ENCODE measurements at places on chromosomes 2 and 18. TPM values are rescaled to one million over a fixed set of nuclear protein-coding genes. Genes with fewer than 3 reads are reported as not detected.

GRCh38 chr18:33928231-33928630, 296.5 kb downstream of the NOL4 start:
- no peak for DNase-seq
- no peak overlapping the region for H3K4me3 ChIP-seq
- H3K27me3 ChIP-seq: no peaks in the 10 kb centered on the region
- H3K36me3 ChIP-seq: no peaks in the 10 kb centered on the region
- no peaks in the 10 kb centered on the region for H3K4me1 ChIP-seq

GRCh38 chr2:75003773-75004172, 45.3 kb downstream of the POLE4 start:
- no peak overlapping the region for H3K27ac ChIP-seq
- no peaks in the 10 kb centered on the region for H3K4me1 ChIP-seq
- H3K4me3 ChIP-seq: no peak overlapping the region
- no peak for DNase-seq
- H3K36me3 ChIP-seq: no peaks in the 10 kb centered on the region
- H3K27me3 ChIP-seq: no peaks in the 10 kb centered on the region

GRCh38 chr2:239245107-239245506, 155.7 kb downstream of the HDAC4 start:
- no peak for DNase-seq
- H3K4me3 ChIP-seq: no peak overlapping the region
- H3K36me3 ChIP-seq: no peaks in the 10 kb centered on the region
- no peak overlapping the region for H3K27ac ChIP-seq

GRCh38 chr2:129906861-129907235, 72.6 kb upstream of the RAB6C start:
- H3K27me3 ChIP-seq: no peaks in the 10 kb centered on the region
- no peak overlapping the region for H3K27ac ChIP-seq
- no peak for DNase-seq
- H3K4me1 ChIP-seq: no peaks in the 10 kb centered on the region
- no peaks in the 10 kb centered on the region for H3K36me3 ChIP-seq

GRCh38 chr2:122168799-122169198, 413.3 kb downstream of the TSN start:
- H3K27me3 ChIP-seq: no peaks in the 10 kb centered on the region
- H3K4me1 ChIP-seq: no peaks in the 10 kb centered on the region
- no peak for DNase-seq

GRCh38 chr18:23151414-23152099, 16.3 kb downstream of the CABLES1 start:
- peaks cover 13% of the 10 kb centered on the region for H3K4me1 ChIP-seq
- no peak overlapping the region for H3K27ac ChIP-seq
- no peak overlapping the region for H3K4me3 ChIP-seq
- H3K27me3 ChIP-seq: no peaks in the 10 kb centered on the region
- no peaks in the 10 kb centered on the region for H3K36me3 ChIP-seq
- no peak for DNase-seq

- H3K4me3 ChIP-seq: no peak overlapping the region
- no peaks in the 10 kb centered on the region for H3K4me1 ChIP-seq
- H3K27me3 ChIP-seq: no peaks in the 10 kb centered on the region
- H3K27ac ChIP-seq: no peak overlapping the region
- no peaks in the 10 kb centered on the region for H3K36me3 ChIP-seq
- no peak for DNase-seq
Observed at GRCh38 chr2:49515996-49516782, 361.9 kb upstream of the FSHR start.

DNA sequence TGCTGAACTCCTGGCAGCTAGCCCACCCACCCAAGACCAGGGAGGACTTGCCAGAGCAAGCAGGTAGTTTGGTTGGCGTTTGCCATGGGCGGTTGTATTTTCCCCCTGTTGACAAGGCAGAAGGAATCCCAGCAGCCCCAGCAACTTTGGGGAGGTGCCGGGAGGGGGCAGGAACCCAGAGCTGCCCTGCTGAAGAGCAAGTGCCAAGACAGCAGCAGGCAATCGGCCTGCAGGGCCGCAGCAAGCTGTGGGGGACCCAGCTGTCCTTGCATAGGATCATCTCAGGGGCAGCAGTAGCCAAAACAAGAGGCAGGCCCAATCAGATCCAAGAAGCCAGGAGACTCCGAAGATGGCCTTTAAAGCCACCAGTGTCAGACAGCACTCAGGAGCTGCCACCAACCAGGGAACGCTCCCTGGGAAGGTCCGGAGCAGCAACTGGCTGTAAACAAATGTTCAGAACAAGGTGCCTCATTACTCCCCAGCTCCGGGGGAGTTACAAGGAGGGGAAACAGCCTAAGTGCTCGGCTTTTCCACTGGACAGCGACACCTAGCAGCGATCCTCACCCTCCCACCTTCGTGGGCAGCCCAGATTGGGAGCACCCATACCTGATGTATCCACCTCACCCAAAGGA, 2.1 kb downstream of the ST8SIA5 start:
- no peak overlapping the region for H3K27ac ChIP-seq
- H3K27me3 ChIP-seq: peaks cover 56% of the 10 kb centered on the region
- no peak overlapping the region for H3K4me3 ChIP-seq
- DNase-seq: no peak
- H3K4me1 ChIP-seq: peaks cover 22% of the 10 kb centered on the region
- no peaks in the 10 kb centered on the region for H3K36me3 ChIP-seq

DNA sequence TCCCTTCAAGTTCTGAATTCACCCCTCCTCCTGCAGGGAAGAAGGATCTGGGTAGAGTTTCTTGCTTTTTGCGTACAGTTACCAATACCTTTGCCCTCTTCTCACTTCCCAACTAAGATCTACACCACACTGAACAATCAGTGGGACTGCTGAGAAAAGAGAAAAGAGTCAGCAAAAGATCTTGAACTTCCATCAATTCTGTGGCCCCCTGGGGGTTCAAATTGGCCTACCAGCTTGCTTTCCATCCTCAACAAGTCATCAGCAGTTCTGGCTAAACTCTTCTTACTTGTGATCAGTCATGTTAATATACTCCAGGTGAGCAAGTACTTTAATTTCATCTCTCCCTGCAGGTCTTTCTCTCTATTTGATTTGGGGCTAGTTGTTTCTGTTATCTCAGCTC, 739.3 kb upstream of the LRRTM4 start:
- no peak for DNase-seq
- H3K27me3 ChIP-seq: no peaks in the 10 kb centered on the region
- no peaks in the 10 kb centered on the region for H3K4me1 ChIP-seq
- no peaks in the 10 kb centered on the region for H3K36me3 ChIP-seq
- H3K27ac ChIP-seq: no peak overlapping the region

DNA sequence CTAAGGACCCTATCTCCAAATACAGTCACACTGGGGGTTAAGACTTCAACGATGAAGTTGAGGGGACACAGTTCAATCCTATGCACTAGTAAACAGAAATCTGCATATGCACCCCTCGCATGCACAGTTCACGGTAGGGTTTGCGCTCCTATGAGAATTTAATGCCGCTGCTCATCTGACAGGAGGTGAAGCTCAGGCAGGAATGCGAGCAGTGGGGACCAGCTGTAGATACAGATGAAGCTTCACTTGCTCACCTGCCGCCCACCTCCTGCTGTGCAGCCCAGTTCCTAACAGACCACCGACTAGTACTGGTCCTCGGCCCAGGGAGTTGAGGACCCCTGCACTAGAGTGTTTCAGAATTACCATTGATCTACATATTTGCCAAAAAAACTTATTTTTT, 40.0 kb upstream of the FAHD2A start:
- H3K27ac ChIP-seq: no peak overlapping the region
- H3K4me1 ChIP-seq: no peaks in the 10 kb centered on the region
- peak; percentile 6 for DNase-seq
- no peak overlapping the region for H3K4me3 ChIP-seq

DNA sequence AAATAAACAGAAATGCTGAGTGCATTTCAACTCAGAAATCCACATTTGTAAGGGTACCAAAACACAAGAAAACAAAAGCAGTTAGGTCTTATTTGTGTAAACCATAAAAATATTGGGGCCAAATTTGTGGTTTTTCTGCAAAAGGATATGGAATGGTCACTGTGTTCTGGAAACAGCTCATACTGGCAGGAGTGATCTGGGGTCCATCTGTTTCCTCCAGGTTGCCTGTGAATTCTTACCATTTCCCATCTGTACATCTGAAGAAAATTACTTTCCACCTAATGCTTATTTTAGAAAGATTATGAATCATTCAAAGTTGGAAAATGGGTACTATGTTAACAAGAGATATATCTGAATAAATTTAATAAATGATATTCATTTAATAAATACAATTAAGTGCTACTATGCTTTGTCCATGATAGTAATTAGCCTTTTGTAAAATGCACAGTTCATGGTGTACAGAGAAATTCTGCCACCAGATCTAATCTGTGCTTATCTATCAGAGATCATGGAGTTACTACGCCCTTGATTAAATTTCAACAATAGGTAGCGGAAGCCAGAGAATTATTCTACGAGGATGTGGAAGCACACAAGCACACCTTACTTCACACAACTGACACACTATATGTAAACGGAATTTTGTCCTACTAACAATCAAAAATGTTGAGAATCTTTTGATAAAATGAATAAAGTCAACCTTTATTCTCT, 10.9 kb downstream of the ALS2 start:
- peaks cover 18% of the 10 kb centered on the region for H3K36me3 ChIP-seq
- no peak for DNase-seq
- no peaks in the 10 kb centered on the region for H3K4me1 ChIP-seq
- H3K4me3 ChIP-seq: no peak overlapping the region
- no peak overlapping the region for H3K27ac ChIP-seq
- no peaks in the 10 kb centered on the region for H3K27me3 ChIP-seq

DNA sequence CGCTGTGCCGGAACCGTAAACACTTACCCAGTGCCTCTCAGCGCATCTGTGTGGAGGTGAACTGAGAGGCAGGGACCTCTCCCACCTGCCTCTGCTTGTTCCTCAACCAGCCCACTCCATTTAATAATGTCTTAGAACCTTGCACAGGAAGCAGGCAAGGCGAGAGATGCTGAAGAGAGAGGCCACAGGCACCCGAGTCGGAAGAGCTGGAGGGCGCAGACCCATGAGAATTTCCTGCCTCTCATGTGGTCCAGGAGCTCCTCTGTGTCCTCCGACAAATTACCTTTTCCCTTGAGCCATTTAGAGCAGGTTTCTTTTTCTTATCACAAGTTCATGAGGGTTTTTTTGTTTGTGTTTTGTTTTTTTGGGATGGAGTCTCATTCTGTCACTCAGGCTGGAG, 4.9 kb upstream of the RFX8 start:
- no peak overlapping the region for H3K4me3 ChIP-seq
- no peak overlapping the region for H3K27ac ChIP-seq
- no peaks in the 10 kb centered on the region for H3K4me1 ChIP-seq
- H3K36me3 ChIP-seq: no peaks in the 10 kb centered on the region
- peaks cover 10% of the 10 kb centered on the region for H3K27me3 ChIP-seq
- DNase-seq: no peak

DNA sequence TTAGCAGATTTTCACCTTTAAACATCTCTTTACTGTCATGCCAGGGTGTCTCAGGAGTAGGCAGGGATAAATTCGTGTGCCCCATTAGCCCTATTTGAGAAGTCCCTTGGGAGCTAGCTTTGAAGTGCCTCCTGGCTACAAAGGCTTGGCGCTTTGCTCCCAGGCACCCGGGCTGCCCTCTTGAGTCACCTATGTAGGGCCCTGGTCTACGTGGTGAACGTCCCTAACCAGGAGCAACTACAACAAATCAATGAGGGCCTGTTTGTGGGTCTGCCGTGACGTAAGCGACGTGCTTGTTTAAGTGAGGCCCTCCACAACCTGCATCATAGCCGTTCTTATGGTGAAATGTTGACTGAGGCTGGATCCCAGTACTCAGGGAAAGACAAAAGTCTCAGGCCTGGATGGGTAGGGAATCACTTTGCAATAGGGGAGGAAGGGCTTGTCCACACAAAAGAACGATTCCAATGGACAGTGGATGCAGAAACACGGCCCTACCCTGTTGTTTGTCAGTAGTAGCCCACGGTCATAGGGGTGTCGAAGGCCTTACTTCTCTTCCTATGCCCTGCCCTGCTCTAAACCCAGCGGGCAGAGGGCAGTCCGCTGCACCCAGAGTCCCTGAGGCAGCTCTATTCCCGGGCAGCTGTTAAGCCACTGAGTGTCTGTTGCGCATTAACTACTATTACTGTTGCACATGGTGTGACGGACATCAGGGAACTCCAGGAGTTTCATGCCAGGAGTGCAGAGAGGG, 93.9 kb downstream of the INHBB start:
- no peak overlapping the region for H3K27ac ChIP-seq
- H3K27me3 ChIP-seq: peaks cover 42% of the 10 kb centered on the region
- peaks cover 13% of the 10 kb centered on the region for H3K4me1 ChIP-seq
- DNase-seq: no peak

DNA sequence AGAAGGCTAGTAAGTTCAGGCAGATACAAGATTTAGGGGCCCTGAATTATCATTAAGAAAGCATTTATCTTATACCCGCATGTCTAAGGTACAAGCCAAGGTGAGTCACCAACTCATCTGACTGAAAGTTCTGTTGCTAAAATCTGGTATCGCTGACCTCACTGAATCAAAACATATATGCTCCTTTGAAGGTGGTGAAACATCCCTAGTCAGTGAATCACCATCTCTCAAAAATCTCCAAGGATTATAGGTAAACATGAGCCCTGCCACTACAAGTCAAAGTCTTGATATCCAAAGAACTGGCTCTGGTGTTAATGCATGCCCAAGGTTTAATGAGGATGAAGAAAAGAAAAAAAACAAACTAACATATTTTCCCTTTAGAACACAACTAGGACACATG, 43.5 kb downstream of the IRS1 start:
- H3K27me3 ChIP-seq: no peaks in the 10 kb centered on the region
- no peak for DNase-seq
- H3K36me3 ChIP-seq: no peaks in the 10 kb centered on the region
- peaks cover 19% of the 10 kb centered on the region for H3K4me1 ChIP-seq
- H3K4me3 ChIP-seq: no peak overlapping the region
- no peak overlapping the region for H3K27ac ChIP-seq

DNA sequence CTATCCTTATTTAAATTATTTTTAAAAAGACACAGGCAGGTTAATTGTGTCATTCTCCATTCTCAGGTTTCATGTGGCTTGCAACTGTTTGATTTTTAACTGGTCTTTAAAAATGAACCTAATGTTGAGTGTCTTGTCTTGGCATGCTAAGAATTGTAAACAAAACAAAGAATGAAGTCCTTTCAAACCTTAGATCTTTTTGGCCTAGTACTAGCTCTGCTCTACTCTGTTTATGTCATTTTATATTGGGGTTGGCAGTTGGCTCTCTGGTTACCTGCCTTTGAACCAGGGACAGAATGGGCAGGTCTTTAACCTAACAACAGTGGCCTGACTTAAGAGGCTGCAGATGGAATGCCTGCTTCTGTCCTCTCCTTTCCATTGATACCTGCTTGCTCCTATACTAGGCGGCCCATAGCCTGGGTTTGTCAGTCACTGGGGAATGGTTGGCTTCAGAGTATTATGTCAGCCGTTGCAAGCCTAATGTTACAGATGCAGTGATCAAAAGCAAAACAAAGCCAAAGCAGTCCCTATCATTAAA, 85.5 kb downstream of the MTA3 start:
- peaks cover 8% of the 10 kb centered on the region for H3K36me3 ChIP-seq
- H3K27me3 ChIP-seq: no peaks in the 10 kb centered on the region
- peaks cover 11% of the 10 kb centered on the region for H3K4me1 ChIP-seq
- no peak overlapping the region for H3K27ac ChIP-seq

GRCh38 chr2:151928380-151928779, 100.2 kb upstream of the ARL5A start:
- no peak overlapping the region for H3K27ac ChIP-seq
- H3K4me1 ChIP-seq: peaks cover 5% of the 10 kb centered on the region
- no peak for DNase-seq
- H3K27me3 ChIP-seq: no peaks in the 10 kb centered on the region
- H3K36me3 ChIP-seq: no peaks in the 10 kb centered on the region
- no peak overlapping the region for H3K4me3 ChIP-seq

The IMPACT gene
- 25.6 TPM for total RNA-seq

The VWA3B gene
- 7.9 TPM for total RNA-seq

The FEV gene
- not detected for total RNA-seq

The SPC25 gene
- 0.50 TPM for total RNA-seq

The GRP gene
- total RNA-seq: 1.7 TPM

The EPB41L3 gene
- 72.5 TPM for total RNA-seq

The SRSF7 gene
- total RNA-seq: 99.7 TPM

The IKZF2 gene
- total RNA-seq: 16.5 TPM

The TGFBRAP1 gene
- total RNA-seq: 19.4 TPM

The ATP6V1C2 gene
- 1.7 TPM for total RNA-seq
